ENCODE measurements at places on chromosomes 3 and 15. TPM values are rescaled to one million over a fixed set of nuclear protein-coding genes. Genes with fewer than 3 reads are reported as not detected.

The LRRIQ4 gene
- not detected for polyA plus RNA-seq

The SOX14 gene
- polyA plus RNA-seq = not detected

The CLSTN2 gene
- polyA plus RNA-seq = not detected

The TMC3 gene
- polyA plus RNA-seq = not detected

The GNAT1 gene
- not detected for polyA plus RNA-seq

The PLA1A gene
- polyA plus RNA-seq = not detected

The MKRN3 gene
- polyA plus RNA-seq = not detected

The OR5K2 gene
- polyA plus RNA-seq = not detected

The PSMD2 gene
- polyA plus RNA-seq = 169 TPM

The GOLGA6D gene
- polyA plus RNA-seq = not detected

The BFSP2 gene
- polyA plus RNA-seq = 0.83 TPM

The PIAS1 gene
- 112 TPM for polyA plus RNA-seq

The WDR93 gene
- polyA plus RNA-seq = 0.16 TPM

The ANKUB1 gene
- not detected for polyA plus RNA-seq

The HIGD2B gene
- polyA plus RNA-seq = not detected

The CYP1A2 gene
- not detected for polyA plus RNA-seq

The DUOX2 gene
- not detected for polyA plus RNA-seq

The MORC1 gene
- not detected for polyA plus RNA-seq

The CACNA1D gene
- not detected for polyA plus RNA-seq

The SI gene
- not detected for polyA plus RNA-seq

The PLAAT1 gene
- polyA plus RNA-seq = not detected

The RETNLB gene
- not detected for polyA plus RNA-seq

The TMEM158 gene
- polyA plus RNA-seq = not detected

The AP3B2 gene
- polyA plus RNA-seq = not detected

The ADAMTS7 gene
- polyA plus RNA-seq = not detected

The UROC1 gene
- polyA plus RNA-seq = not detected

The HYAL2 gene
- polyA plus RNA-seq = 15.0 TPM

The CADPS gene
- polyA plus RNA-seq = not detected

The RAD51 gene
- 7.5 TPM for polyA plus RNA-seq

The BMF gene
- polyA plus RNA-seq = 0.80 TPM

The PLA2G4D gene
- polyA plus RNA-seq = not detected

The OSBPL10 gene
- polyA plus RNA-seq = not detected

The GPR62 gene
- polyA plus RNA-seq = not detected

The SEMA5B gene
- not detected for polyA plus RNA-seq

The ITIH1 gene
- not detected for polyA plus RNA-seq

All from immature natural killer cell (primary cell).